ENCODE measurements at places on chromosomes 7 and 10.

GRCh38 chr7:135602304-135602703 lies 44.6 kb downstream of the NUP205 start:
- DNase-seq: no peak

GRCh38 chr10:101021692-101022251 lies 9.2 kb downstream of the PDZD7 start:
- DNase-seq: no peak

DNA sequence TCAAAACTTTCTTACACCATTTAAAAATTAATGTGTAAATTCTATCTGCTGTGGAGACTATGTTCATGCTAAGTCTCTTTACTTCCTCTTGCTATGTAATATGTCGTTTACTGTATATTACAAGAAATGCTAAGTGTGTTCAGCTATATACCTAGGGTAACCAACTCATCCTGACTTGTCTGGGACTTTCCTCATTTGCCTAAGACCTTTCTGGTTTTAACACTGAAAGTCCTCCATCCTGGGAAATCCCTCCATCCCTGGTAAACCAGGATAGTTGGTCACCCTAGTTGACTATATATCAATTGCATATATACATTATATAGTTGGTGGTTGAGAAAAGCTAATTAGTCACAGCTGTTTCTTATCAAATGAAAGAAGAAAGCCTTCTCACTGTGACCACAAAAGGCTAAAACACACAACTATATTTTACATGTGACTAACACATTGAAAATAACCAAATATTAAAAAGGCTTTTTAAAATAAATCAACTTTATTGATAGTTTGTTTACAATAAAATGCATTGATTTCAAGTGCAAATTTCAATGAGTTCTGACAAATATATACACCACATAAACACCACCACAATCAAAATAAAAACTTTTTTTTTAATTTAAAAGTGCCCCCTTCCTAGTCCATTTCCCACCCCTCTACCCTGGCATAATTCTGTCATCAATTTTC lies 167.7 kb upstream of the INHBA start:
- no peak for DNase-seq

DNA sequence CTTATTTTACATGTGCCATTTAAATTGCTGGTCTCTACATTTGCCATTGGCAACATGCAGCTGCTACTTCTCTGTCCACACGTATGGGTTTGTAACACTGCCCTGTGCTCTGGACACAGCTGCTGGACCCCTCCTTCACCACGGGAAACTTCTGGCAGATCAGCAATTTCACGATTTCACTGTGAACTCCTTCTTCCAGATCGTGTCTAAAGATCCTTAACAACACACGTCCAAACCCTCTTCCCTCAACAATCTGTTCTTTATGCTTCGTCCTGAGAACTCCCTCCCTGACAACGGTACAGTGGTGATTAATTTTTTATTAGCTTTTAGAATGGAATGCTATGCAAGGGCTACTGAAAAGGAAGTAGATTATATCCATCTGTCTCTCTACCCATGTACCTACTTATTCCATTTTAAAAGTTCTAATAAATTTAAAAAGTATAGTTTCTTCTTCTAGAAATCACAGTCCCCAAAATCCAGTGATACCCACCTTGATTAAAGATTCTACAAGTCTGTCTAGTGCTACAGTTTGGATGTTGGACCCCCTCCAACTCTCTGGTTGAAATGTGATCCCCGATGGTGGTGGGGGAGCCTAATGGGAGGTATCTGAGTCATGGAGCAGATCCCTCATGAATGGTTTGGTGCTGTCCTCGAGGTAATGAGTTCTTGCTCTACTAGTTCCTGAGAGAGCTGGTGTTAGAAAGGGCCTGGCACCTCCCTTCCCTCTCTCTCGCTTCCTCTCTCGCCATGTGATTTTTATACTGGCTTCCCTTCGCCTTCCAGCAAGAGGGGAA lies 81.0 kb downstream of the KIAA1549 start:
- DNase-seq: peak; percentile 7
